Stimulated activated CD8-positive, alpha-beta memory T cell treated with anti-CD3 and anti-CD28 coated beads, Interleukin-12 subunit alpha, Interleukin-12 subunit beta, amount 100 ng/mL, for 1 hour (primary cell): ENCODE measurements at places on chromosomes 3 and 15.

GRCh38 chr3:82078246-82078645 is 316.8 kb upstream of the GBE1 start:
- DNase-seq, result no peak

GRCh38 chr15:95559875-95560394 is 770.6 kb upstream of the NR2F2 start:
- no peak for DNase-seq

DNA sequence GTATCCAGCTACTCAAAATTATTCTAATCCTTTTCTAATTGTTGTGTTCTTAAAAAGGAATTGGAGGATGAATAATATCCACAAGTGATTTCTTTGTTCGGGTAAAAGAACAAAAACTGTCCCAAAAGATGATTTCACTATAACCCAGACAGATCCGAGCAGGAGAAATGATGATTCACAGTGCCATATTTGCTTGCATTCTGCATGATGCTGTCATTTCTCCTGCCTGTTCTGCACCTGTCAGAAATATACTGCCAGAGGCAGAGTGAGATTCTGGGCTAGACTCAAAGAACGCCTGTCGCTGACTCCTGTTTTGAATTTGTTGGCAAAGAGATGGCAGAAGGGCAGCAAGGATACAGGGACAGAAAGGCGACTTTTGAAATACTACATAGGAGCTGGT is 34.7 kb upstream of the SLC24A5 start:
- no peak for DNase-seq

GRCh38 chr3:126746395-126747177 is 42.5 kb downstream of the CHCHD6 start:
- DNase-seq, result no peak

GRCh38 chr3:138774529-138775253 is 60.0 kb downstream of the PIK3CB start:
- DNase-seq, result no peak

DNA sequence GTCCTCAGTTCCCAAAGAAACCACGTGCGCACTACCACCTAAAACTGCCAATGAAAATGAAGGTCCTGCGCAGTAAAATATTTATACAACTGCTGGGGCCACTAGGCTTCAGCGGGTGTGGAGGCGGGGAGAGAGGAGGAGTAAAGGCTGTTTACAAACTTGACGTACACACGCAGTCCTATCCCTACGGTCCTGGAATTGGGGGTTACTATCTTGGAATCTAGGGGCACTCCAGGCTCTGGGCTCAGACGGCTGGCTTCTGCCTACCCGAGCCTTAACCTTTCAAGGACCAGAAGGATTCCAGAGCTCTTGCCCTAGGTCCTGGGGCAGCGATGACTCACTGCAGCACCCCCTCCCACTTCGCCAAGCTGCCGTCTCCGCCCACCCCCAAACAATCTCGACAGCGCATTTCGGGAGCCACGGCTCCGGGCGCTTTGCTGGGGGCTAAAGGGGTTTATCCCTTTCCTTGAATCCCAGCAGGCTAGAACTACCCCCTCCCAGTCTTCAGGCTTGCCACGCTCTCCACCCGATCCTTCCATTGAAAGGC is 3.0 kb downstream of the ADAMTS9 start:
- DNase-seq, result no peak

DNA sequence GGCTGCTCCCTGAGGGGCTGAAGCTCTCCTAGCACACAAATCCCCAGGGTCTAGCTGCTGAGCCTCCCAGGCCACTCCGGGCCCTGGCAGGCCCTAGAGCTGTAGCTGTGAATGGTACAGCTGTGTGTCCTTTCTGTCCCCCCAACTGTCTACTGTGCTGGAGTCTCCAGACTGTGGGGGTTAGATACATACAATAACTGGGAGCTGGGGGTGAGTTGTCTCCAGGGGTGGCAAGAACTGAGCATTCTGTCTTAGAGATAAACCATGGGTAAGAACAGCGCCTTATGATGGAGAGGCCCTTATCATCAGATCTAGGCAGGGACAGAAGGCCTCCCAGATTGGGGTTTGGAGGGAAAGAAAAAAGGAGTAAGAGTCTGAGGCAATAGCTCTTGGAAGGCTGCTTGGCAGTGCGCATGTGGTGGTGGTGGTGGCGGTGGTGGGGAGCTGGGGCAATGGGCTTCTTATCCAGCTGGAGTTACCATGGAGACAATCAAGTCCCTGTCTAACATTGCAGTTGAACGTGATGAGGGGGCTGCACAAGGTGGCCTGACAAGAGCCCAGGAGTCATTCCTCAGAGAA is 3.6 kb downstream of the CYB561D2 start:
- DNase-seq, result no peak
